ENCODE measurements at places on chromosomes 7 and 10.

GRCh38 chr10:130935128-130935439, 376.4 kb downstream of the TCERG1L start:
- DNase-seq = no peak

DNA sequence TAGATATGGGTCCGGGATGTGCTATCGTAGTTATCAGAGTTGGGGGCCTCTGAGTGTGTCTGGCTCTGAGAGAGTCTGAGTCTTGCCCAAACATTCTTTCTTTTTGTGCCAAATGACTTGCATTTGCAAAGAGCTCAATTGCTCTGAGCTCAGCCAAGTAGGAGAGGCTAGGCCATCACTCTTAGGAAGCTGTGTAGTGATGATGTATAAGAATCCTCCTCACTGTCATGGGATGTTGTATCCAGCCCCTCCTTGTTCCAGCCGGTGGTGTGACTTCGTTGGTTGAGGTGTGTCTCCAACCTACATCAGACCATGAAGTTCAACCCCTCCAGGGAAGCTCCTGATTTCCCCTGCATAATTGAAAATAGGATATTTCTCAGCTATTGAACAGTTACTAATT, 97.5 kb upstream of the NPS start:
- DNase-seq = no peak

GRCh38 chr10:69861251-69862240, 59.8 kb downstream of the COL13A1 start:
- DNase-seq = no peak

- DNase-seq = no peak
These were observed 40.2 kb upstream of the PROSER2 start for GRCh38 chr10:11782793-11783557.

GRCh38 chr7:70694434-70694970, 437.4 kb upstream of the GALNT17 start:
- DNase-seq = no peak

DNA sequence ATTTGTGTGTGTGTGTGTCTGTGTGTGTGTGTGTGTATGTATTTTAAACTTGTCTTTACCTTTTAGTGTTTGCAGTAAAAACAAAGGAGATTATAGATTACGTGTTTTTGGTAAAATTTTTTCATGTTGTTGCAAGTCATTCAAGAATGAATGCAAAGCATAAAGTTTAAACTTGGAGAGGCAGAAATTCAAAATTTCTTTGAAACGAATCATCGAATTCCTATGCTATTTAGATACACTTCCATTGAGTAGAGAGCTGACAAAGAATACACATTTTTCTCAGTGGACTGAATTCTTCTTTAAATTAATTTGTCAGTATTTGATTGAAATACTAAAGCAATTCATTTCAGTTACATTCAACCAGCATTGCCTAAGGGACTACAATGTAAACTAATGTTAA, 66.0 kb upstream of the HDAC9 start:
- no peak for DNase-seq

DNA sequence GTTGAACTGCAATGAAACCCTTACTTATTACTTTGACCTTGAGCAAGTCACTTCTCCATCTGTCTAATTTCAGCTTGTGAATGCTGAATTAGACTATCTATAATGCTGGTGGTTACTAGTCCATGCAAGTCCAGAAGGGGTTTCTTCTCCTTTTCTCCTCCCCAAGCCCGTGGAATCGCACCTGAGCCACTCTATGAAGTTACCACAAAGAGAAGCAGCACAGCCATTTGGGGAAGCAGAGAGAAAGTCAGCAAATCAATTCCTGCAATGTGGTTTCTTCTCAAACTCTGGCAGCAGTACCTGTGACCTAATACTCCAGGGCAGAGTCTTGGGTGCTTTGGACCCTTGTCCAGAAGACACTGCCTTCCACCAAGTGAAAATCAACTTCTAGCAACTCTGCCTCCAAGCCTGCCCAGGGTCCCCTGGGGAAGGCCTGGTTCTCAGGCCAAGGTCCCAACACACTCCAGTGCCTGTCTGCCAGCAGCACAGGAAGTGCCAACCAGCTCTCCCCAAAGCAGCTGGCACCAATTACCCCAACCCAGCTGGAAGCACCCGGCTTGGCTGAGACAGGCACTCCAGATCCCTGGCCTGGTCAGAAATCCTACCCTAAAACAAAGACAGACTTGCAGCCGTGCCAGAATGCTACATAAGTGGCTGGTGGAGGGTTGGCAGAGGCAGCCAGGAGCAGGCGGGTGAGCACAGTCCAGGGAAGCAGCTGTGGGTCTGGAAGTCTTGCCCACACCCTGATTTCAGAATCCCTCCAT, 200.3 kb downstream of the LSM5 start:
- no peak for DNase-seq

GRCh38 chr7:157541295-157542067, 204.7 kb downstream of the DNAJB6 start:
- no peak for DNase-seq

DNA sequence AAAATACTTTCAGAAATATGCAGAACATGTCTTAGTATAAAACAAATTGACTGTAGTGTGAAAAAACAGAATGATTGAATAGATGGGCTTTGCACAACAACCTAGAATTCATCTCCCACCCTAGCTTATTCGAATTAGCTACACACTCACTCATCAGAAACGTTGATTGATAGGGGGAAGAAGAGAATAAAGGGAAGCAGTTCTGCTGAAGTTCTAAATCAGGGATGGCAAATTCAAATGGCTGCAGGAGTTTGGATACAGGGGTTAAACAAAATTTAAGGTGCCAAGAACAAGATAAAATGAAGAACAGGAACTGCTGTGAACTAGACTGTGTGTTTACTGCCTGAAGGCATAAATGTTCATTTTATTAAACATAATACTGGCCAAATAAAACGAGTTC, 9.0 kb downstream of the CD36 start:
- DNase-seq = no peak

DNA sequence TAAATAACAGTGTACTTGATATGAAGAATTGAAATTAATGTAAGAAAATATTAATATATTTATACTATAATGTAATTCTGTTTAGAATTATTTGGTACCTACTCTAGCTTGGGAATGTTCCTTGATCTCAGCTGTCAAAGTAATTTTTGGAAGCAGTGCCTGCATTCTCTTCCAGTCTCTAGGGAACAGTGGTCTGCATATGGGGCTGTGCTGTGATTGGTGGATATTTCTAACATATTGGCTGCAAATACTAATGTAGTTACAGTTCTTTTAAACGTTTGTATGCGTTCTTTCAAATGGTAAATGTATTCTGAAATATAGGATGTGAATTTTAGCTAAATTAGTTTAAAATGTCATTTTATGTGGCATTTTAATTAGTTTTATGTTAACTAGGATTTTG, 87.2 kb downstream of the PHF14 start:
- no peak for DNase-seq

GRCh38 chr7:149414745-149415390, 46.0 kb downstream of the ZNF777 start:
- no peak for DNase-seq

DNA sequence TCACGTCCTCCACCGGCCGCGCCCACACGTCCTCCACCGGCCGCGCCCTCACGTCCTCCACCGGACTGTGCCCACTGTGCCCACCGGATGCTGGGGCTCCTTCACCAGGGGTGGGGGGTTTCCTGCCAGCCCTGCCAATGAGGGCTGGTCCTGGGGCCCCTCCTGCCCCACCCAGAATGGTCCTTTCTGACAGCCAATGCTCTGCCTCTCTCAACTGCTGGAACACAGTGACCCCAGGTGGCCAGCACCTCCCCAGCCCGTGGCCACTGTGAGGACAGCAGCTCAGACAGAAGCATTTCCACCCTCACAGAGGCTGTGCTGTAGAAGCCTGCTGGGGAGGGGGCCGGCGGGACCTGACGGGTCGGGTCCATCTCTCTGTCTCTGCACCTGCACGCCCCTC, 90.1 kb upstream of the DNAAF5 start:
- peak; percentile 36 for DNase-seq

- DNase-seq = no peak
These were observed 500.2 kb downstream of the GLRX3 start for GRCh38 chr10:130636313-130636930.

DNA sequence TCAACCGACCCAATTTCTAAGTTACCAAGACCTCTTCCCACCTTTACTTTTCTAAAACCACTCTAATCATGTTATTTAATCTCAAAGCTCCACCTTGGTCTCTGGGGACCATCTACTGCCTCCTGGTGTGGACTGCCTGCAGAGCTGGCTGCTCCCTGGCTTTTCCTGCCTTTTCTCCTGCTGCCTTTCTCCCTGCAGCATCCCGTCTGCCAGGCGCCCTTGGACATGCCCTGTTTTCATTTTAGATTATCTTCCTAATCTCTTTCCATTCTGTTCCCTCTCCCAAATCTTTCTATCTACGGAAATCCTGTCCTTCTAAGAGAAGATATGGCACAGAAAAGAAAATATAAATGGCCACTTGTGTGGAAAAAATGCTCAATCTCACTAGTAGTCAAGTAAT, 23.1 kb downstream of the TCAF1 start:
- DNase-seq = no peak

GRCh38 chr10:88987243-88987725, 3.3 kb upstream of the FAS start:
- no peak for DNase-seq

- no peak for DNase-seq
These were observed 694 bp downstream of the COL1A2 start for GRCh38 chr7:94395141-94396036.

DNA sequence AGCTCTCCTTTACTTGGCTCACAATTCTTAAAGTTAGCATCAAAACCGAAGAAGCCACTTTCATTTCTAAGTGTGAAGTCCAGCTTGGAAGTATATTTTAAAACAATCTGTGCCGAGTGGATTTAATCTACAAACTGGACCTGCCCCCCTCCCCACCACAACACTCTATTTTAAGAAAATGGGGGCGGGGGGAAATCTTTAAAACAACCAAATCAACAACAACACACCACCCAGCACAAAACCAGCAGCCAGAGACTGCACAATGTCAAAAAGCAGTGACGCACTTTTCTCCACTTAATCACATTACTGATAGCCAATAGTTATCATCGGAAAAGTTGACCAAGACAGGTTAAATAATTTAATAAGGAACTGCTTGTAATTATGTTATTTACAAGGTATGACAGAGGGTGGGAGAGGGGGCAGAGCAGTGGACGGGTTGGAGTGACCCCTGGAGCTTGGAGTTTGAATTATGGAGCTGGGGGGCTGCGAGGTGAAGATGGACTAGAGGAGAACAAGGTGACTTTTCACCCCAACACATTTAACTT, 2.8 kb downstream of the EBF3 start:
- no peak for DNase-seq

GRCh38 chr7:37149051-37149772, 299.5 kb downstream of the ELMO1 start:
- no peak for DNase-seq

DNA sequence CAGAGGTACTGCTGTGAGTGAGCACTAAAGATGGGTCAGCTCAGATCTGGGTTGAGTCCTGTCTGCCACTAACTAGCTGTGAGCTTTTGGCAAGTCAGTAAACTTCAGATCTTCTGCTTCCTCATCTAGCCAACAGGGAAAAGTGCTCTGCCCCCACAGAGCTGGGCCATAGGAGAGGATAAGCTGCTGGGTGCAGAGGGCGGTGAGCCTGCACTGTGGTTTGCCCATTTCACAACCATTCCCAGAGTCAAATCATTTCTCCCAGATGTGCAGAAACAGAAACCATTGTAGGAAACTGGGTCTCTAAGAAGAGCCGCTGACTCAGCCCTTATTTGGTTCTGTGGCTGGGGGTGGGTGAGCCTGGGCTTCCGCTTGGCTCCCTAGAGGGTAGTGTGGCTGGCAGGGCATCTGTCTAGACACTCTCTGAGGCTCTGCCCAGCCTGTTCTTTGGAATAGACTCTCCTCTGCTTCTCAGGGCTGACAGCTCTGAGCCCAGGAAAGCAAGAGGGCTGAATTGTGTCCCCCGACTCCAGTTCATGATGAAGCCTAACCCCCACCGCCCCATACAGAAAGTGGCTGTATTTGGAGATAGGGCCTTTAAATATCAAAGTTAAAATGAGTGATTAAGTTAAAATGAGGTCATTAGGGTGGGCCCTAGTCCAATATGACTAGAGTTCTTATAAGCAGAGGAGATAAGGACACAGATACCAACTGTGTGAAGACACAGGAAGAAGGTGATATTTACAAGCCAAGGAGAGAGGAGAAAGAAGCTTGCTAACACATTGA, 29.5 kb upstream of the ARHGAP22 start:
- DNase-seq = peak; percentile 46

GRCh38 chr7:84948634-84949033, 238.2 kb downstream of the SEMA3D start:
- no peak for DNase-seq

DNA sequence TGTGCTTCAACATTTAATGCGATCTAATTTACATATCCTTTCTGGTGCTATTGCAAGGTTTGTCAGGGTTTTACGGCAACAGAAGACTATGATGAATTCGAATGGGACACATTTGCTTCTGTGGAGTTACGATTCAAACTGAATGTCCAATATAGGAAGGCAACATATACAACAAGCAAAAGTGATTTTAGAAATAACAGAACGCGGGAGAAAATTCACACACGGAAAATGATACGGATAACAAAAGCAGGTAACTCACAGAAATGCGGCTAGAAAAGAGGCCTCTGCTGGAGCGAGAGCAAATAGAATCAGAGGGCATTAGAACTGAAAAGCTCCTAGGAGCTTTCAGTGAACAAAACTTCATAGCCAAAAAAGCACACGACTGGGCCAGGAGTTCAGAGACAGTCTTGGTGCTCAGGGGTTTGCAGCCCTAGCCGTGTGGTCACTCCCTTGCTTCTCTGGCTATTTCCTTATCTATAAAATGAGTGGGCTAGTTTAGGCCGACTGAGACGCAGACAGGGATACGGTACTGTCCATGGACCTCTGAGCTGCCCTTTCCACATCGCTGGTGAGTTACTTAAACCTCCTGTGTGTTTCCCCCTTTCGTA, 557 bp upstream of the TAX1BP1 start:
- DNase-seq = no peak

GRCh38 chr7:5557920-5558401, 134.3 kb upstream of the TNRC18 start:
- DNase-seq = no peak

- no peak for DNase-seq
These were observed 13.5 kb upstream of the ZNRF2 start for GRCh38 chr7:30270921-30271320.

- DNase-seq = no peak
These were observed 260.0 kb upstream of the MKI67 start for GRCh38 chr10:128386231-128386630.

- no peak for DNase-seq
These were observed 2.7 kb downstream of the CYCS start for GRCh38 chr7:25122373-25122772.

DNA sequence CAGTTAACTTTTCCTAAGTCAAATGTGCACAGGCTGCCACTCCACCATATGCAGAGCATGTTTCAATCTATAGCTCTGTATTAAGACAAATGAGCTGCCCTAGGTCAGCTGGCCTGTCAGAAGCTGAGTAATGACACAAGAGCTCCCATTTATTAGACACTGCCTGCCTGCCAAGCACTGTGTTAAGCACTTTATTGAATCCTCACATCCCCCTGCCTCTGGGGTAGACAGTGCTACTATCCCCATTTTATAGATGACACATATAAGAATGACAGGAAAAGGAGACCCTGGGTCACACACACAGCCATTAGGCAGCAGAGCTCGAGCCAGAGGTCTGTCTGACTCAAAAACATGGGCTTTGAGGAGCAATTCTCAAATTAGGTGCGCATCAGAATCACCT, 179.8 kb upstream of the PDE1C start:
- DNase-seq = no peak

All from stimulated activated CD8-positive, alpha-beta memory T cell treated with anti-CD3 and anti-CD28 coated beads, Interleukin-7, amount 100 ng/mL, for 4 hours (primary cell).